Activated CD8-positive, alpha-beta memory T cell treated with anti-CD3 and anti-CD28 coated beads for 48 hours (primary cell): ENCODE measurements at places on chromosomes 7 and 10.

DNA sequence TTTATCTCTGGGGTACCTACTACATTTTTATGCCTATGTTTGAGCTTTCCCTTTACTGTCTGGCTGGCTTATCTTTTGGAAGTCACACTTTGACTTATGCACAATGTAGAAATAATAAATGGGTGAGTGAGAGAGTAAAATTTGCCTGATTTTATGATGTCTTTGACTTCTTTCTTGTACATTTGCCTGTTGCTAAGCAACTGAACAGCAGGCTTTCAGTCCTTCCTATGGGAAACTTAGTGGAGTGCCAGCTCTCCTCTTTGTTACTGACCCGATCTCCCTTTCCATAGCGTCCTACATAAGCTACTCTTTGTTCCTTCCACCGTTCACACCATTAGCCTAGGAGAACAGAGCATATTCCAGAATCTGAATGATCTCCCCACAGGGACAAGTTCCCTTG is 4.2 kb downstream of the TAS2R60 start:
- DNase-seq = no peak

DNA sequence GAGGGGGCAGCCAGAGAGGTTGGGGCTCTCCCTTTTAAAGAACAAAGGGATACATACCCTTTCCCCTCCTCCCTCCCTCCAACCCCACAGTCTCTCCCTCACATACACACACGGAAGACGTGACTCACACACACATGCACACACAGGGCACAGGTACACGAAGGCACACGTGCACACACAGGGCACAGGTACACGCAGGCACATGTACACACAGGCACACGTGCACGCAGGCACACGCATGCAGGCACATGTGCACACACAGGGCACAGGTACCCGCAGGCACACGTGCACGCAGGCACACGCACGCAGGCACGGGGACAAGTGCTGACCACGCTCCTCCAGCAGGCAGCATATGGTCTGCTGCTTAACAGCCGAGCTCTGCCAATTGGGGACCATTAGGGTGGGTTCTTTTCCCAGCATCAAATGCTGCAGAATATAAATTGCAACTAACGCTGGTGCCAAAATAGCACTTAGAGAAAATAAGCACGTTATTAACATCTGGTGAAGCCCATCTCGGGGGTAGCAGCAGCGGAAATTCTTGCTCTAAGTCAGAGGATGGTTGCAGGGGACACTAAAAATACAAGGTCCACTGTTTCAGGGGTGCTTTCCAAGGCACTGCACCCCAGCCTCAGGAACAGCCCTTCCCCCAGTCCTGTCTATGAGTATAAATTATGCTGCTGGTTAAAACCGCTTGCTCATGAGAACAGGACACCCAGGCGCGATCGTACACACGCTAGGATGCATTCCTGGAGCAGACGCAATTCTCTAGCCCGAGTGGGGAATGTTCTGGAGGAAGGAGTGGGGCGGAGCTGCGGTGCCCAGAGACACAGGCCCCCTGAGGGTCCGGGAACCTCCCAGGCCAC is 55.2 kb upstream of the TNRC18 start:
- no peak for DNase-seq

DNA sequence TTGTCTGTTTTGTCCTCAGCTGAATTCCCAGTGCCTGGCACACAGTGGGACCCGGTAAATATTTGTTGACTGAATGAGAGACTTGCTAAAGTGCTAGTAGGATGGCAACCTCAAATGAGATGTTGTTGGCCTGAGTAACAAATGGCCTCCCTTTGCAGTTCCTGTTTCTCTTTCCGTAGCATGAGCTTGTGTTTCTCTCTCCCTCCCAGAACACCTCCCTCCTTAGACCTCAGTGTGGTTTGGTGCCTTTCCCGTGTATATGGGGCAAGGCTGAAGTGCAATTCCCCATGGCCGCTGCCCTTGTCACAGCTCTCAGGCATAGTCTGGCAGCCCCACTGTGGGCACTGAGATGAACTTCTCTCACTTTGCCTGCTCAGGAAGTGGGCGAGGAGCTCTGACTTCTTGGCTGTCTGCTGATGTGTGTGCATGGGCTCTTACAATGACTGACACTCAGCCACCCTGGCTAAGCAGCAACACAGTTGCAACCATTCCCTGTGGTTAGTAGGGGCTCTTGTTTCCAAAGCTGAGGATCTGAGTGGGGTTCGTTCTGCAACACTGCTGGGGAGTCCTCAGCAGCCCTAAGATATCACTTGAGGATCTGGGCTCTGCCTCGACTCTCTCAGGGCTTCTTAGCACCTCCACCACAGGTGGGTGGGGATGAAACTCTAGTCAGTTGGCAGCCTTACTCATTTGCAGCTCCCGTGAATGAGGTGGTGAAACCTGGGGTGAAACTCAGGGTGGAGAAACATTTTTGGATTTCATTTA is 136.1 kb downstream of the ICA1 start:
- peak; percentile 43 for DNase-seq

GRCh38 chr7:98078197-98078870 is 28.3 kb upstream of the LMTK2 start:
- no peak for DNase-seq

GRCh38 chr10:72133517-72133916 is 45.2 kb upstream of the SPOCK2 start:
- no peak for DNase-seq

- no peak for DNase-seq
These were observed 26.8 kb downstream of the CYP2W1 start for GRCh38 chr7:1009747-1010146.

- DNase-seq = no peak
These were observed 42.4 kb downstream of the LAMB4 start for GRCh38 chr7:108087778-108088177.

- no peak for DNase-seq
These were observed 223.2 kb downstream of the CCSER2 start for GRCh38 chr10:84551437-84552120.
